ENCODE measurements at places on chromosomes 4 and X.

GRCh38 chr4:47729131-47729680 is 108.7 kb downstream of the CORIN start:
- DNase-seq: no peak

DNA sequence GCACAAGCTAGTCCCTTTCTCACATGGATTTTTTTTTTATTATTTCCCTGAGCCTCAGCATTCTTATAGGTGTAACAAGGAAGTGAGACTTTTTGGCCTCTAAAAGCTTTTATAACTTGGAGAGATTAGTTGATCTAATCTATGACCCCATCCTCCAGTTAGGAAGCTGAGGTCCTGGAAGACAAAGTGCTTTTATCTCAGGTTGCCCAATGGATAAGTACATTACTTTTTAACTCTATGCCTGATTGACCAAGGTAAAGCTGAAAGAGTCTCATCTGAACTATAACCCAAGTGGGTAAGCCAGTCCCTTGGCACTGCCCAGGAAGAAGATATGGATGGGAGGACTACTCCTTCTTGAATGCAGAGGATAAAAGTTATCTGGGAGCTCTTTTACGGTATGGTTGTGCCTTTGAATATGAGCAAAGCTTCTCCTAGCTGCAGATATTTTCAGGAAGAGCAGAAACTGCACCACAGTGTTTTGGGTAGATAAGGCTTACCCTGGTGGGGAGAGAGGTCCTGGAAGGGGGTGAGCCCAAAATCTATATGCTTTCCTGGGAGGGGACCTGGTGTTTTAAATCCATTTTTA is 40.2 kb downstream of the VSIG4 start:
- no peak for DNase-seq

DNA sequence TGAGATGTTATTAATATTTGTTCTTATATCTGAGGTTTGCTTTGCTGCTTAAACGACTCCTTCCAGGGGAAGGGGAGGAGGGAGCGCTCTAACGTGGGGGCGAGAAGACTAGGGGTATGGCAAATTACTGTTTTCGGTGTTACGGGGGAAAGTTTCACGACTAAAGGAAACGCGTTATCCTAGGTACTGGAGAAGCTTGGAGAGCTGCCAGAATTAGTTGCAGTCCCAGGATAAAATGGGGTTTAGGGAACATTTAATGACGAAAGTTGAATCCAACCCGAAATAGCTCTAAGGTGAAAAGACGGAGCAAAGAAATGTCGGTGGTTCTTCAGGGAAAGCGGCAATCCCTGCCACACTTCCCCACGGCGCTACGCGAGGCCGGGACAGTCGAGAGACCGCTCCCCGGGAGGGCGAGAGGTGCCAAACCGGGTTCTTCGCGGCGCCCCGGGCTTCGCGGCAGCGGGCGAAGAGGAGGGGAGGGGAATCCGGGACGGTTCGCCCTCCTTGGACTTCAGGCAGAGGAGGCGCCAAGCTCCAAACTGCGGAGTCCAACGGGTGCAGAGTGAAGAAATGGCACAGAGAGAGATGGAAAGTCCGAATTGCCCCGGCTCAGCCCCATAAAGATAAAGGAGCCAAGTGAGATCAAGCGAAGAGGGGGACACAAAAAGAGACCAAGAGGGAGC is 724 bp downstream of the THOC2 start:
- DNase-seq: no peak

- no peak for DNase-seq
These were observed 9.3 kb downstream of the SCOC start for GRCh38 chr4:140382732-140383131.

All from HAP-1 (cell line).